ENCODE measurements at places on chromosomes 2 and 18.

- DNase-seq: no peak
These were observed 27.0 kb downstream of the FOSL2 start for GRCh38 chr2:28419443-28420270.

DNA sequence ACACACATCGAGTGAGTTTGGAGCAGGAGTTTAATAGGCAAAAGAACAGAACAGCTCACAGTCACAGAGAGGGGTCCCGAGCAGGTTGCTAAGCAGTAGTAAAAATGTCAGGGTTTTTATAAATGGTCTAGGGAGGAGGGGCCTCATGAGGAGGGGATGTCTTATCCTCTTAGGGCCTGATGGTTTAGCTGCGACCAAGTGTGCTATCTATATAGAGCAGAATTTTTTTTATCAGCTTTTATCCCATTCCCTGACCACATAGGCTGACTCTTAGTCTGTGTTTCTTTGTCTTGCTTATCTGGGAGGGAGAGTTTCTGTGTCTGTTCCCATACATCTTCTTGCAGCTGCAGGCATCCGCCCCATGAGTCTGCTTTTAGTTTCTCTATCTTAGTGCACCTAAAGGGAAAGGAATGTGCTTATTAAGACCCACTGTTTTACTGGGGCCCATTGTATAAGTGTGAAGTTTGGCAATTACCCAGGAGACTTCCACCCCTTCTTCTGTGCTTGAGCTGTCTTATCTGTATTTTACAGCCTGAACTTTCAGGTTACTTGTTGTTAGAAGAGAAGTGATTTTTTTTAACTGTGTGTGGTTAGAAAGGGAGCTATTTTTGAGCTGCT, 30.4 kb upstream of the GMCL1 start:
- no peak for DNase-seq

GRCh38 chr2:233010569-233011267, 2.3 kb downstream of the NGEF start:
- no peak for DNase-seq

GRCh38 chr18:44733069-44733753, 52.5 kb downstream of the SETBP1 start:
- DNase-seq: no peak

DNA sequence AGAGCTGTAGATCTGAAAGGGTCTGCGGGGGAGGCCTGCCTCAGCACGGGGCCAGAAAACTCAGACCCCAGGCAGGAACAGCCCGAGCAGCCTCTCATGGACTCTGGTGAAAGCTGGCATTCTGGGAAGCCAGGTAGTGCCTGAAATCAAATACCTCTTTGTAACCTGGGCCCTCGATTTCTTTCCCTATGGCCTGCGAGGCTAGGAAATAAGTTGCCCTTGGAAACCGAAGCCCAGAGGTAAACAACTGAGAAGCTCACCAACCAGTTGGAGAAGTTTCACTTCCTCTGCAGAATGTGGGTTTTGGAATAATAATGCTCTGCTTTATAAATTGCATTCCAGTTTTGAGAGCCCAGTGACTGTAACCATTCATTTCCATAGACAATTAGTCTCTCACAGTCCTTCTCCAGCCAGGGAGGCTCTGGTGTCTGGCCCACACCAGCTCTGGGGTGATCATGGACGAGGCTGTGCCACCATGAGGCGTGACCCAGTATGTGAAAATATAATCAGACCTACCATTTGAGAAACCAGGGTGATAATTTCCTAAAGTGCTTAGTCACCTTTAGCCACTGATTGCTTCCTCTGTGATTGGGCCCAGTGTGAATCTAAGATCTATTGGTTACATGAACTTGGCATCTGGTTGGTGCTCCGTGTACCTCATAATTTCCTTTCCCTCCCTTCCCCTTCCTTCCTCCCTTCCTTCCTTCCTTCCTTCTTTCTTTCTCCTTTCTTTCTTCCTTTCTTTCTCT, 133.1 kb upstream of the PELI1 start:
- DNase-seq: no peak
